ENCODE measurements at places on chromosomes 1 and 21.

DNA sequence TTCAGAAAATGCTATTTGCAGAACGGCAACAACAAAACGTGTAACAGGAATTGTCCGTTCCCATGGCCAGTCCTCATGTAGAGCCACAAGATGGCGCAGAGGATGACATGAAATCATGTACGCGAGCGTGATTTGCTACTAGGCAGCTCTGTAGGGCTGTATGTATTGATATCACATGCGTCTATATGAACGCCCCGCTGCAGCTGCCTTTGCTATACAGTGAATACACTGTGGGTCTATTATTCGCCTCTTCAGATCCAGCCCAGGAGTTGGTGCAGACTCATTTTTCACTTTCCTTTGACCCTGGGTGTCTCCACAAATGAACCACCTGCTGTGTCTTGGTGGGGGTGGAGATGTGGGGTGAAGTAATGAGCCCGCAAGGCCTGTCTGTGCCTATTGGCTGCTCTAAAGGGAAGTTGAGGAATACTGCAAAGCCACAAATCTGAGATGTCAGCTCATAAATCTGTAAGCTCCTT, 361.5 kb downstream of the KIF26B start:
- DNase-seq = no peak

- no peak for DNase-seq
Measured at GRCh38 chr1:240797050-240797449, 185.1 kb upstream of the GREM2 start.

DNA sequence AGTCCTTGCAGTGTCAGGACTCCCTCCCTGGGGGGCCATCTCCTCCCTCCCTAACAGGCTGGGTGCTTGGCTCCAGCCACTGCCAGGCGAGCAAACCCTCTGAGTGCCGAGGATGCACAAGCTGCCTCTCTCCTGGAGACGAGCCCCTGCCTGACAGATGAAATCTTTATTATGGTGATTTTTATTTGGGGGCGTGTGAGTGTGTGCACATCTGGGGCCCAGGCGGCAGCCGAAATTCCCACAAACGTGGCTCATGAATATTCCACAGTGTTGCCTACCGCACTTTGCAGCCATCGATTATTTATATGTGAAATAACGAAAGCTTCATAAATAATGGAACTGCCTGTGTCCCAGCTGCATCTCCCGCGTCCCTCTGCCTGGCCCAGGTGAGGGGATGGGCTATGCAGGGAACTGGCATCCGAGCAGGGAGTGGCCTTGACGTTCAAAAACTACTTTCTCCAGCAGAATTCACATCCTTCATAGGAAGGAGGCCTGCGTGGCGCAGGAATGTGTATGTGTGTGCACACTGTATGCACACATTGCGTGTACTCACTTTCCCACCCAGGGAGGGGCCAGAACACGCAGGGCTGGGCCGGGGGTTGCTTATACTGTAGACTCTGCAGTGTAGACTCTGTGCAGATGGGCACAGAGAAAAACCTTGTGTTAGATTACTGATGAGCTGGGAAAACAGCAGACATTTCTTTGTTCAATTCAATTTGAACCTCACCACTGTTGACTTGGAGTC, 73.1 kb downstream of the UBIAD1 start:
- DNase-seq = no peak

DNA sequence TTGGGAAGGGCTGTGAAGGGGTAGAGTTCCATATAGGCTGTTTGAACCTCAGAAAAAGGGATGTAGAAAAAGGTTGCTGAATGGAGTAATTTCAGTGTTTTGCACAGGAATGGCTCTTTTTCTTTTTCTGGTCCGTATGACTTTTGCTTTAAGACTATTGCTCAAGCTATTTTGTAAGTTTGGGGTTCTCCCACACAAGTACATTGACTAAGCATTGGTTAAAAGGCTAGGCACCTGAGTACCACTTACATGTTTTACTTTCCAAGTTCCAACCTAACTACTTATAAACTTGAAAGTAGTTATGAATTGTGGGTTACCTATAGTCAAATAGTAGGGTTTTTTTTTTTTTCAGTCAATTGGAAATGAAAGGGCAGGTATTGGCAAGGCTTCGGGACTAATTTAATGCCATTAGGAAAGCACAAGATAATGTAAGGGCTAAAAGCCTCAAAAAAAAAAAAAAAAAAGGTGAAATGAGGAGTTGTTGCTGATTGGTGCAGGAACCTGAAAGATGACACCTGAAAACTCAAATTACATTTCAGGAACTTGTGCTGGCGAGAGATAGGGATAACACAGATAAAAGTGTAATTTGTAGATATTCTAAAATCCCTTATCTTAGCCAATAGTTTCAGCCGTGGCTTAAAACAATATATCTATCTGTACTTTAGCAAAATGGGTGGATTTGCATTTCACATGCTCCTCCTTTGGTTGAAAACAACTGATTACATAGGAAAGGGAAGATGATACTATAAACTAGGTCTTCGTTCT, 209.5 kb downstream of the RPS6KC1 start:
- DNase-seq = no peak

- DNase-seq = no peak
Measured at GRCh38 chr1:195768936-195769335, 839.3 kb downstream of the KCNT2 start.

DNA sequence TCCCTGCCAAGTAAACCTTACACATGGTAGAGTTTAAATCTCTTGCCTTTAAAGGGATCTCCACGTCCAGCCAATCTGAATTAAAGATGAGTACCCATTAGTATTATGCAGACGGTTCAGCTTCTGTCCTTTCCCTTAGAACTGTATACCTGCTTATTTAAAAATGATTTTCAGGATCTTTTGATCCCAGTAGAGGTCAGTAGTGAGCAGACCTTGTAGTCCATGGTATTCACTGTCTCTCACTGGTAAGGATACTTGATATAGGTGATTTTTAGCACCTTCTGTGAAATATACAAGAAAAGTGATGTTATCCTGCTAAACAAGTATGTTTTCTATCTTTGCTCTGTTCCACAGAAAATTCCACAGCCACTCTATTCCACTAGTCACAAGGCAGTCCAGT, 1211.6 kb upstream of the ADGRL4 start:
- peak; percentile 46 for DNase-seq

DNA sequence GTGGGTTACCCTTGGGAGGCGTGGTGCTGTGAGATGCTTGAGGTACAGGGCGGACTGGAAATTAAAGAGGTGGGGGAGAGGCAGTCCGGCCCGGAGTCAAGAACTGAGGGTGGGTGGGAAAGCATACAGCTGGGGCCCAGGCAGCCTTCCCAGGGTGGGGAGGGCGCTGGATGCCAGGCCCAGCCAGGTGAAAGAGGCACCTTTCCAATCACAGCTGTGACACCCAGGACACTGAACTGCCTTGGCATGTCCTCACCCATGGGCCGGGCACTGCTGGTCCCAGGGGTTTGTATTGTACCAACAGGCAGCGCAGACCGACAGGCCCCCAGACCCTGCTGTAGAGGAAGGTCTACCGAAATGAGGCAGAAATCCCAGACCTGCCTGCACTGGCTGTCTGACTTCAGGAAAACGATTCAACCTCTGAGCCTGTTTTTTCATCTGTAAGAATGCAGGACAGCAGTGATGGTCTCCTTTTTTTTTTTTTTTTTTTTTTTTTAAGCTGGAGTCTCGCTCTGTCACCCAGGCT, 9.1 kb downstream of the SLC30A2 start:
- DNase-seq = no peak

Data from GM12865 (cell line).